Suprapubic skin (tissue), 4 donors: ENCODE measurements at places on chromosomes 5 and 9. TPM values are rescaled to one million over a fixed set of nuclear protein-coding genes. Genes with fewer than 3 reads are reported as not detected.

The CTNND2 gene
- total RNA-seq: 3.7 TPM

The CCDC69 gene
- 24.6 TPM for total RNA-seq

The ALG2 gene
- 30.0 TPM for total RNA-seq

The RELL2 gene
- total RNA-seq: 4.1 TPM

The LECT2 gene
- total RNA-seq: not detected

The SPATA31C1 gene
- not detected for total RNA-seq

The MYMK gene
- total RNA-seq: not detected

The HACD4 gene
- total RNA-seq: 2.5 TPM

The SPINK7 gene
- total RNA-seq: 86.5 TPM

The TSLP gene
- 0.62 TPM for total RNA-seq

The C9orf153 gene
- total RNA-seq: not detected
